ENCODE measurements at places on chromosomes 11 and 22. TPM values are rescaled to one million over a fixed set of nuclear protein-coding genes. Genes with fewer than 3 reads are reported as not detected.
A peak's percentile ranks its signal among the peaks of the same experiment; 100 is the strongest.

ROBO3 gene
- total RNA-seq: 16.2 TPM

- H3K4me3 ChIP-seq: no peak overlapping the region
- H3K27ac ChIP-seq: no peak overlapping the region
- peak; percentile 92 for DNase-seq
- no peaks in the 10 kb centered on the region for H3K4me1 ChIP-seq
Measured at GRCh38 chr11:128776424-128777284, 82.8 kb downstream of the FLI1 start.

- H3K4me1 ChIP-seq: no peaks in the 10 kb centered on the region
- no peak overlapping the region for H3K4me3 ChIP-seq
- no peaks in the 10 kb centered on the region for H3K36me3 ChIP-seq
- H3K27ac ChIP-seq: no peak overlapping the region
Measured at GRCh38 chr22:26339755-26340154, 89.3 kb upstream of the ASPHD2 start.

OR52N4 gene
- not detected for total RNA-seq

GRCh38 chr11:35479731-35480130 lies 45.7 kb downstream of the PAMR1 start:
- H3K4me1 ChIP-seq: peaks cover 10% of the 10 kb centered on the region
- no peak for DNase-seq
- H3K4me3 ChIP-seq: no peak overlapping the region
- no peak overlapping the region for H3K27ac ChIP-seq
- no peaks in the 10 kb centered on the region for H3K27me3 ChIP-seq
- no peaks in the 10 kb centered on the region for H3K36me3 ChIP-seq

SCO2 gene
- 0.42 TPM for total RNA-seq

DNA sequence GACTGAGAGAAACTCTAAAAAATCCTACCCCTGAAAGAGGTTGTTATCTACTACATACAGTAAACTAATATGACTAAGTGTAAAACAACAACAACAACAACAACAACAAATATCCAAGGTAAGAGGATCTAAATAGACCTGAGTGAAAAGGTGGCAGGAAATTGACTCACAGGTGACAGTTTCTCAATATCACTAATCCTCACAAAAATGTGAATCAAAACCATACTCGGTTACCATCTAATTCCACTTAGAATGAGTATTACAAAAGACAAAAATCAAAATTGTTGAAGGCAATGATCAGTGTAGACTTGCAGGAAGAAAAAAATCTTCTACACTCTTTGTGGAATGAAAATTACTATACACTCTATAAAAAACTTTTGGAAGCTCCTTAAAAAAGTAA lies 17.5 kb downstream of the RGL4 start:
- no peak overlapping the region for H3K27ac ChIP-seq
- DNase-seq: no peak
- peaks cover 88% of the 10 kb centered on the region for H3K36me3 ChIP-seq
- no peaks in the 10 kb centered on the region for H3K4me1 ChIP-seq

OR52A1 gene
- 4.0 TPM for total RNA-seq

OR56B4 gene
- not detected for total RNA-seq

DNA sequence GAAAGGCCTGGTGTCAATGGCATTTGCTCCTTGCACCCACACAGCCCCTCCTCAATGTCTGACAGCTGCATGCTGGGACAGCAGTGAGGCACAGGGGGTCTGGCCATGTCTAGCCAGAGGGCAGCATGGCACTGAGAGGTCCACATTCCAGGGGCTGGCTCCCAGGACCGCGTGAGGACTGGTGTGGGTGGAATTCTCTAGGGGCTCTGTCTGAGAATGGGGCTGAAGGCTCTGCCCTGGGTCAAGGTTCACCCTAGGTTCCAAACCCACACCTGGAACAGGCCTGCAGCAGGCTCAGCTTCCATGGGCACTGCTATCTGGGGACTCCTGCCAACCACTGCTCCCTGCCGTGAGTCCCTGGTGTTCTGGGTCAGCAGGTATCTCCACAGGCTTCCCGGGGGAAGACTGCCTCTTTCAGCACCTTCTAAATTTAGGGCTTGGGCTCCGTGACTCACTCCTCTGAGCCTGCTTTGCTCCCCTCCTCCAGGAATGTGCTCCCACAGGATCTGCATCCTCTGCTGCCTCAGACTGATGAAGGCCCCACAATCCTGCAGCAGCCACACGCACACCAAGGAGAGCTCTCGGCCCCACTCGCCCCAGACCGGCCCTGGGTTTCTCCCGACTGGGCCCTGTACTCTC lies 4.2 kb downstream of the STARD10 start:
- H3K27ac ChIP-seq: no peak overlapping the region
- H3K27me3 ChIP-seq: no peaks in the 10 kb centered on the region
- H3K4me1 ChIP-seq: no peaks in the 10 kb centered on the region
- no peak for DNase-seq
- H3K4me3 ChIP-seq: no peak overlapping the region

DDTL gene
- 1.2 TPM for total RNA-seq

MFRP gene
- total RNA-seq: not detected

- H3K36me3 ChIP-seq: no peaks in the 10 kb centered on the region
- no peak overlapping the region for H3K4me3 ChIP-seq
- H3K27ac ChIP-seq: no peak overlapping the region
- no peak for DNase-seq
Measured at GRCh38 chr11:69797156-69797555, 22.0 kb upstream of the FGF4 start.

KCNK7 gene
- 1.2 TPM for total RNA-seq

DNA sequence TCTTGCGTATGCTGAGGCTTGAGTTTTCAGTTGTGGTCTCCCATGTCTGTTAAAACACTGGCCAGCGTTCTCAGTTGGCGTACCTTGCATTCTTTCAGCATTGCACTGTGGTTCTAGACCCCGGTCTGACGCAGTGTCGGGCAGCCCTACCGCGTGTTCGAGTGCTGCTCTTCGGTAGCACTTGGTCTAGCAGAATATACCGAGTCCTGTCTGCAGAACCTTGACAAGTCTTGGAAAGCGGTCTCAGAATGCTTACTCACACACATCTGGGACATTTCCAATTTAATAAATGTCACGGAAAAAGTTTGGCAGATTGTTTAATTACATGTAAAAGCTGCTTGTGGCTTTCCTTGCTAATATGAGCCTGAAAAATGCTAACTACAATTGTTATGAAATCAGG lies 32.6 kb downstream of the PPFIA1 start:
- no peaks in the 10 kb centered on the region for H3K27me3 ChIP-seq
- H3K36me3 ChIP-seq: peaks cover 86% of the 10 kb centered on the region
- H3K4me3 ChIP-seq: no peak overlapping the region
- peaks cover 9% of the 10 kb centered on the region for H3K4me1 ChIP-seq
